Activated CD8-positive, alpha-beta memory T cell treated with anti-CD3 and anti-CD28 coated beads for 1 hour (primary cell): ENCODE measurements at places on chromosomes 1 and 21.

DNA sequence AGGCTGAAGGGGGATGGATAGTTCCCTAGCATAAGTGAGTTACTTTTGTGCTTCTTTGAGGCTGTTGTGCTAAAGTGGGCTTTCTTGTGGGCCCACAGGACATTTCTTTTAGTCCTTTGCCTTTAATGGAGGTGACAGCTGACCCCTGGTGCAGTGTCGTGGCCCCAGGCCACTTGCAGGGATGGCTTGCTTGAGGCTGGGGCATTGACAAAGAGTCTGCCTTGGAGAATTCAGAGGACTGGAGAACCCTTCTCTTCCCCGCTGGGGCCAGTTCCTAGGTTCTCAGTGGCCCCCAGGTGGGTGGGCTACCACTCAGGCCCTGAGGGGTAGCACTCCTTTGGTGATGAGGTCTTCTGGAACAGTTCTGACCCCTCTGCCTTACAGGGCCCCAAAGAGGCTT lies 12.8 kb downstream of the ABCG1 start:
- no peak for DNase-seq

DNA sequence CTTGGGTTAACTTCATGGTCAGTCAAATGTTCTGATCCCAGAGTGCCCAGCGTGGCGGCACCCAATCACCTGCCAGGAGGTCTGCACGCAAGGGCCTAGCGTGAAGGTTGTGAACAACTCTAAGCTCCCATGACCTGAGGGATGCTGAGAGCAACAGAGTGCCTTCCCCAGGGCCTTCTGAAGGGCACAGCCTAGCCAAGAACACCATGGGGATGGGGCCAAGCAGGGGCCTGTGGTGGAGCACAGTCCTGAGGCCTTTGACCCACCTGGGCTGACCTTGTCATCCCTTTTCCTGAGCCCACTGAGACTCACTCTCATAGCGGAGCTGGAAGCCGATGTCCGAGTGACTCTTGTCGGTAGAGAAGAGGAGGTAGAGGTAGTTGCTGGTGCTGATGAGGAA lies 138.8 kb upstream of the HMGB4 start:
- DNase-seq = no peak

DNA sequence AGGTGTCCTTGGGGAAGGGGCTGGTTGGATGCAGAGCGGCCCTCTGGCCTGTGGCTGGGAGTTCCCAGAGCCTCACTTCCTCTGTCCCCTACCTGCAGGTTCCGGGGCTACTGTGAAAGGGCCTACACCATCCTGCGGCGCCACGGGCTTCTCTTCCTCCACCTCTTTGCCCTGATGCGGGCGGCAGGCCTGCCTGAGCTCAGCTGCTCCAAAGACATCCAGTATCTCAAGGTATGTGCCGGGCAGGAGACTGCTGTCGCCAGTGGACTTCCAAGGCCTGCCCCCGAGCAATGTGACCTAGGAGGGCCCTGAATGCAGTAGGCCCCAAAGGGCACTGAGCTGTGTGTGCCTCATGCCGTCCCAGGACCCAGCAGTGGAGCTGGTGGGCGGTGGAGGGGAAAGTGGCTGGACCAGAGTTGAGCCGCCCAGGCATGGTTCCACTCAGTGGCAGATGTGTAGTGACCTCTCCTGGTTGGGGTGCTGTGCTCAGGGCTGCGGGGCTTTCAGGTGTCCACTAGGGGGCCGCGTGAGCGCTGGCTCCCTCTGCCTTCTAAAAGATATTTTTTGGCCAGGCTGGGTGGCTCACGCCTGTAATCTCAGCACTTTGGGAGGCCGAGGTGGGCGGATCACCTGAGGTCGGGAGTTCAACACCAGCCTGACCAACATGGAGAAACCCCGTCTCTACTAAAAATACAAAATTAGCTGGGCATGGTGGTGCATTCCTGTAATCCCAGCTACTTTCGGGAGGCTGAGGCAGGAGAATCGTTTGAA lies 73.4 kb downstream of the PIK3CD start:
- DNase-seq = peak; percentile 55

GRCh38 chr1:241972703-241973369 lies 15.3 kb downstream of the BECN2 start:
- no peak for DNase-seq

GRCh38 chr1:112256411-112256810 lies 139.6 kb upstream of the CTTNBP2NL start:
- no peak for DNase-seq

DNA sequence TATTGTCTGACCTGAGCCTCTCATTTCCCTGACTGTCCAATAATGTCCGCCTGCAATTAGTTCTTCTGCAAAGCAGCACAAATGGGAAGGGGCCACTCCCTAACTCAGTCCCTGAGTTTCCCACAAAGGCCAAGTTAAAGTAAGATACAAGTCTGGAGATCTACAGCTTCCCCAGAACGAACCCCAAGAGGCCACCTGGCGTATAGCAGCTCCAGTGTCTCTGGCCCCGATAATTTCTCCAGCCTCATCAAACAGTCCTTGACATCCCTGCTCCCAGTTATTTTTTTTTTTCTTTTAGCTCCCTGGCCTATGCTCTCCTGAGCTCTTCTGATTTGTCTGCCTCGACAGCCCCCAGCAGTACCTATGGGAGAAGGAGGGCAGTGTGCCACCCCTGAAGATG lies 8.1 kb upstream of the ACKR1 start:
- no peak for DNase-seq

GRCh38 chr1:165695031-165695430 lies 3.3 kb downstream of the ALDH9A1 start:
- DNase-seq = no peak

DNA sequence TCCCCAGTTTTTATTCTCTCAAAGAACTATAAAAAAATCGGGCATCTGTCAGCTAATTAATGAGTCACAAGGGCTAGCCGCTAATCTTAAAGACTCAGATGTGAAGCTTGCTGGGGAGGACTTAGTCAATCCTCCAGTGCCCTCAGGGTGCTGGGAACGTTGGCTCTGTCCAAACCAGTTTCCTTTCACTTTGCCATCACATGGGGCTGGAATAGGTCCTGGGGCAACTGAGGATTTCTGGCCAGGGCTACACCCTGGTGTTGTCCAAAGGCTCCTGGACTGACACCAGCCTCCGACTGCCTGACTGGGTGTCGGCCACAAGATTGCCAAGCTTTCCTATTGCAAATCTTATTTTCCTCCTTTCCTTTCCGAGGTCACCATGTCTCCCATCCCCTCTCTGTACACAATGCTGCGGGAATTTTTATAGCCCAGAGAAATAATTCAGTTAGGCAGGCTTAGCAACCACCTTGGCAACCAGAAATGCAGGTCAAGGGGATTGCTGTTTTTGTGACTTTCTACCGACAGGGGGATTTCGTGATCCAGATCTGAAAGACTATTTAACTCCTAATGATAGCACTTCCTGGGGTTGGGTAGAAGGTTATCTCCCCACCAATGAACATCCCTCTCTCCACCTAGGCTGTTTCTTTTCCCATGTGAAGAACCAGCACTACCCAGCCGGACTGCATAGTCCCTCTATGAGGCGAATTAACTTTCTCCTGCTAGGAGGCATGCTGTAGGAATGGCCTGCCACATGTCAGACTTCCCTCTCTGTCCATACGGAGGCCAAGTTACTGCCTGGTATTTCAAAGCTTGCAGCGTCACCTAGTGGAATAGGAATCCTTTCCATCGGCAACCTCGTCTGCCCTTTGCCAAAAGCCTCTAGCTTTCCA lies 29.9 kb upstream of the CTBS start:
- no peak for DNase-seq

DNA sequence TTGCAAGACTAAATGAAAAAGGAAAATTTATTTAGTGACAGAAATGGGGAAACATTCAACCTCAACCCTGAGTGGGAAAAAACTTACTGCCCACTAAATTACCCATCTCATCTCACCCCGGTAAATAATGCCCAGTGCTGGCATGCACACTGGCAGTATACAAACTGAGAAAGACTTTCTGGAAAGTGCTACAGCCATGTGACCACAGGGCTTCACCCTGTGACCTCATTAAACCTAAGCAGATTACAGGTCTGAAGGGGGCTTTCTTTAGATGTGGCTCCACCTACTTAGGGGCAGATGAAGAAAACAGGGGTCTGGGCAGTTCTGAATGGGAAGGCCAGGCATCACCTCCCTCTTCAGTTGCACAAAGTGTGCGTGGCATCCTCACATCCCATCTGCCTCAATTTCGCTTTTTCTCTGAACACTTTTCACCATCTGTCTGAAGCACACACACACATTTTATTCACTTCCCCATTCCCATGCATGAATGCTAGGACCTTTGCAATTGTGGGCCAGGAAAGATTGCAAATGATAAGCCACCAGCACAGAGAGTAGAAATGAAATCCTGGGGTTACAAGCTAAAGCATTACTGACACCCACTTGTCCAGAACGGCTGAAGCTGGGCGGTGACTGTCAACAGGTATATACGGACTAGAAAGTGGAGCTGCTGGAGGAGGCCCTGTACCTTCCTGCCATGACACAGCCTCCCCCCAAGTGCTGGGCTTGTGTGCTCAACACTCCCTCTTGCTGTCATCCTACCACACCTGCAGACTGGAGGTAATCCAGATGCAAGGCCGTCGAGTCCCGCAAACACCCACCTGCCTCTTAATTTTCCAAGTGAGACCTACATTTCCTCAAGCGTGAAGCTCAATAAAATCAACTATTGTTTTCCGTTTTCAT lies 2.7 kb downstream of the NADK start:
- no peak for DNase-seq

DNA sequence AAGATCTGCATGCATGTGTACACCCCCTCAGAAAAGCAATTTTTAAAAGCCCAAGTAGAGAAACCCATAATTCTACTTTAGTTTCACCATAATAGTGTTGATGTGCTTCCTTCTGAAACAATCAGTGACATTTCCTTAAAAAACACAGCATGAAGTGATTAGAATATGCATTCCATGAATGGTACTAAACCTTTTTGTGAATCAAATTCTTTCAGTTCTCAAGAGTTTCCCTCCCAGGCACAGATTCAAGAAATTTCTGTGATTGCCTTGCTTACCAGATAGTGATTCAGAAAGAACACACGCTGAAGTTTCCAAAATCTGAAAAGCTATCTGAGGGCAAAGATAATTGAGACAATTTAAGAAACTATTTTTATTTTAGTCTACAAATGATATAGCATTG lies 136.4 kb upstream of the ADGRL2 start:
- no peak for DNase-seq

GRCh38 chr1:108686614-108687313 lies 5.3 kb upstream of the PRPF38B start:
- DNase-seq = no peak

DNA sequence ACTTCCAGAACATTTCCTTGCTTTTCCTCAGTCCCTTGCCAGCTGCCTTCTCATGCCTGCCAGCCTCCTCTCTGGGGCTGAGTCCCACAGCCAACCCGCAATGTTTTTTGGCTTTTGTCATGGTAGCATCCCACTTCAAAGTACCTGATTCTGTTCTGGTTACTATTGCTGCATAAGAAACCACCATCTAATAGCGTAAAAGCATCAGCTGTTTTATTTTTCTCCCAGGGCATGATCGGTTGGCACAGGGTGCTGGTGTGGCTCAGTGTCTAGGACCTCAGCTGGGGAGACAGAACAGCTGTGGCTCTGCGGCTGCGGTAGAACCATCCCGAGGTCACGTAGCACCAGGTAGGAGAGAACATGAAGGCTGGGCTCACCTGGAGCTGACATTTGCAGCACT lies 8.9 kb upstream of the PRMT2 start:
- DNase-seq = peak; percentile 12

- no peak for DNase-seq
These were observed 43.2 kb upstream of the BACE2 start for GRCh38 chr21:41124641-41125201.

DNA sequence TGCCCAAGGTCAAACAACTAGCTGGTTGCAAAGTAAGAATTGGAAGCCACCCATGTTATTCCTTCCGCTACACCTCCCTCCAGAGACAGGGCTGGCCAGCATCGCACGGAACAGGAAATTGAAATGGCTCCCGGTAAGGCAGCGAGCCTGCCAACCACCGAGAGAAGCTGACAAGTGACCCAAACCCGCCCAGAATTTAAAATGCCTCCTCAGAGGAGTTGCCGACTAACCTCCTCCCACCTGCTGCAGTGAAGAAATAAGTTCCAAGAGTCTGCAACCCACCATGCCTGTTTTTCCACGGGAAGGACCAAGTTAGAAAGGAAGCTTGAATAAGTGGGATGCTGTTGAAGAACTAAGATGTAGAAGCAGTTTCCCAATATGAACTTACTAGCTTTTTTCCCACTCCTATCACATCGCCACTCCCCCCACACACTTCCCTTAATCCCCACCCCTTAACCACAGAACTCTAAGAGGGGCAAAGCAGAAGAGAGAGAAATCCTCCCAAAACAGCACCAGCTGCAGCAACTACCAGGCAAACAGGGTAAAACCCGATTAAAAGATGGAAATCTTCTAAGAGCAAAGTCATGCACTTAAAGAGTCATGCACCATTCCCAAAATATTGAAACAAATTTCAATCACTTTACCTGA lies 78.6 kb downstream of the TIAM1 start:
- no peak for DNase-seq

DNA sequence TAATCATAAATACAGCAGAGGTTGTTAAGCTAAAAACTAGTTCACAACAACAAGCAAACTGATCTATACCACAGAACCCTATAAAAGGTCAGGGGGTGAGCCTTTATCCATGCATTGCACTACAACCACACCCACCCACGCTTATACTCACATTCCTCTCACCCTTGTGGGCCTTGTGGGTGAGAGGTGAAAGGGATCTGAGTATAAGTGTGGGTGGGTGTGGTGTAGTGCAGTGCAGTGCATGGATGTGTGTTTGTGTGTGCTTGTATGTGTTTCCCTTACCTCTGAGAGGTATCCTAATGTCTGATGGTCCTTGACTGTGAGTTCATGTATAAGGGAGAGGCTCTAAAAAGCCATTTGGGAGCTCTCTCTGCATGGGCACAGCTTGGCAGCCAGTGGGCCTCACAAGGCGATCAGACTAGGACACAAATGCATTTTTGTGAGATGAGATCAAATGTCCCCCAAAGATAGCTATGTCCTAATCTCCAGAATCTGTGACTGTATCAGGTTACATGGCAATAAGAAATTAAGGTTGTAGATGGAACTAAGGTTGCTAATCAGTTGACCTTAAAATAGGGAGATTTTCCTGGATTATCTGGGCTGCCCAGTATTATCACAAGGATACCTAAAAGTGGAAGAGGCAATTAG lies 95.5 kb upstream of the DPT start:
- DNase-seq = no peak

DNA sequence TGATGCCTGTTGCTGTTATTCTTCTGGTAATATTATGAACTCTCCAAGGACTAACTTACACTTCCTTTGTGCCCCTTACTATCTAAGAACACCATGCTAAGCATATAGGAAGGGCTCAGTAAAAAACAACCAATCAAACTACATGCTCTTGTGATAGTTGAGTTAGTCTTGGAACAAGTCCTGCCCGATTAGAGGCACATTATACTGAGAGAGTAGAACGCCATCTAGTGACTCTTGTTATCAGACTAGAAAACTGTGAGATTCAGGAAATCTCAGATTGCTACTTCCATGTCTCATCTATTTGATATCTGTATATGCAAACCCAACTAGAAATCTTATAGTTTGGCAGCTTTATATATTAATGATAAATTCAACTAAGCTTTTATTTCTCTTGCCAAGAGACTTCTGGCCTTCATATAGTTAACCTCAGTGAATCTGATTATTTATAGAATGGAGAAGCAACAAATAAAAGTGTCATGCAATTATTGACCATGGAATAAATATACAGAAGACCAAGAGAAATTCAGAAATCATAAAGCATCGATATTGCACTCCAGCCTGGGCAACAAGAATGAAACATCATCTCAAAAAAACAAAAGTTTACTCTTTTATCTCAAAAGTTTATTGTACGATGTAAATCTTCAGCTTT lies 7.8 kb upstream of the SRRM1 start:
- no peak for DNase-seq
